ENCODE measurements at places on chromosomes 16 and 17. TPM values are rescaled to one million over a fixed set of nuclear protein-coding genes. Genes with fewer than 3 reads are reported as not detected.
A peak's percentile ranks its signal among the peaks of the same experiment; 100 is the strongest.

The HOXB5 gene
- 2.5 TPM for total RNA-seq

The SEZ6L2 gene
- 4.6 TPM for total RNA-seq

The MFSD6L gene
- total RNA-seq, result 2.4 TPM

The RCVRN gene
- not detected for total RNA-seq

The PDILT gene
- total RNA-seq, result not detected

The CSH2 gene
- not detected for total RNA-seq

The SOX15 gene
- total RNA-seq, result 7.3 TPM

- no peak for DNase-seq
These were observed 219.1 kb upstream of the IRX3 start for GRCh38 chr16:54505549-54506213.

DNA sequence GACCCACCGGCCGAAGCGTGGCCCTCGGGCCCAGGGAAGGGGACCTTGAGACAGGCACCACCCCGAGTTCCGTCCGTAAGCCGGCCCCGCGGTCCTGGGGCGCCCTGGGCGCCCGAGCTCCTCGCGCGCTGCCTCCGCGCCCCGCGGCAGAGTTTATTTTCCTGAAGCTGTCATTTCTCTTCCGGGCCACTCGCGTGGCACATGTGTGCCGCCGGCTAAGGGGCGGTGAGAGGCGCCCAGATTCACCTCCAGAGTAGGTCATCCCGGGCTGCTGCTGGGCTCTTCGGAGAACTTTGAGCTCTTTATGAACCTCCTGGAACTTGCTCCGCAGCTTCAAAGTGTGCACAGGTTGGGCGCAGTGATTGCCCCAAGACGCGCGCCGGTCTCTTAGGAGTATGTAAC is 489 bp downstream of the ZC3H18 start:
- no peak for DNase-seq

GRCh38 chr16:35687071-35687470 is 2227.7 kb downstream of the TP53TG3F start:
- DNase-seq, result no peak

DNA sequence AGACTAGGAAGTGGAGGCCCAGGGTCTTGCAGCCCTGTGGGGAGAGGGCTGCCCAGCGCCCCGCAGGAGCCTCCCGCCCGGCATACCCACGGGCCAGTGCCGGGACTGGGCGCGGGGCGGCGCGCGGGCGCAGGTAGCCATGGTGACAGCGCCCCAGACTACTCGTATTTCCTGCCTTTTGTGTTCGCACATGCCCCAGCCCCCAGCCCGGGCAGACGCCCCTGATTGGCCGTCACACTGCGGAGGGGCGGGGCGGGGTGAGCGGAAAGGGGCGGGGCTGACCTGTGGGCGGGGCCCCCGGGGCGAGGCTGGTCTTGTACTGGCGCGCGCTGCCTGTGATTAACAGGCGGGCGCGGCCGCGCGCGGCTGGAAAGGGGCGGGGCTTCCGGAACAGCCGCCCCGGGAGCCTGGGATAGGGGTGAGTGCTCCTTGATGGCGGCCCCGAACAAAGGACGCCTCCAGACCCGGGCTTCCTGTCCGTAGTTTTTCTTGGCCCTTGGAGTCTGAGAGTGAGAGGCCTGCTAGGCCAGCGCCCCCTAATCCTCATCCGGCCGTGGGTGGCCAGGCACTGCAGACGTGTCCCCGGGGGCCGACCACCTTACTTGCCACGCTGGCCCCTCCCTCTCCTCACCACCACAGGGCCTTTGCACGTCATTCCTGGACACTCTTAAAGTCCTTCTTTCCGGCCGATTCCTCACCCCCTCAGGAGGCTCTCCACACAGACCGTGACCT is 71.0 kb downstream of the RAI1 start:
- peak; percentile 95 for DNase-seq

GRCh38 chr16:4319454-4320421 is 3.9 kb downstream of the GLIS2 start:
- DNase-seq, result no peak

DNA sequence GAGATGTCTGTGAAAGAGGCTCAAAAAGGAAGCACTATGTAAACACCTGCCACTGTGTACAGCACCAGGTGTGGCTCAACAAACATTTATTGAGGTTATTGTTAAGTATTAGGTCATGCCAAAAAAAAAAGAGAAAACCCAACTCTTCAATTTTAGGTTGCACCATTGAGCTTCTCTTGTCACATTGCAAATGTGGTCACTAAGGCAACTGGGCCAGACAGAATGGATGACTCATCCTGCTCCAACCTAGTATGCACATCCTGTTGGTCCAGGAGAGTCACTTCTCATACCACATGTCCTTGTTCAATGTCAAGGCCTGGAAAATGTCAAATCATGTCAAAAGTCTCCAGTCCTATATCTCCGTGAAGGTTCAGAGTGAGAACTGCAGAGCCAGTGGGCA is 25.0 kb downstream of the HOXB1 start:
- DNase-seq, result no peak

DNA sequence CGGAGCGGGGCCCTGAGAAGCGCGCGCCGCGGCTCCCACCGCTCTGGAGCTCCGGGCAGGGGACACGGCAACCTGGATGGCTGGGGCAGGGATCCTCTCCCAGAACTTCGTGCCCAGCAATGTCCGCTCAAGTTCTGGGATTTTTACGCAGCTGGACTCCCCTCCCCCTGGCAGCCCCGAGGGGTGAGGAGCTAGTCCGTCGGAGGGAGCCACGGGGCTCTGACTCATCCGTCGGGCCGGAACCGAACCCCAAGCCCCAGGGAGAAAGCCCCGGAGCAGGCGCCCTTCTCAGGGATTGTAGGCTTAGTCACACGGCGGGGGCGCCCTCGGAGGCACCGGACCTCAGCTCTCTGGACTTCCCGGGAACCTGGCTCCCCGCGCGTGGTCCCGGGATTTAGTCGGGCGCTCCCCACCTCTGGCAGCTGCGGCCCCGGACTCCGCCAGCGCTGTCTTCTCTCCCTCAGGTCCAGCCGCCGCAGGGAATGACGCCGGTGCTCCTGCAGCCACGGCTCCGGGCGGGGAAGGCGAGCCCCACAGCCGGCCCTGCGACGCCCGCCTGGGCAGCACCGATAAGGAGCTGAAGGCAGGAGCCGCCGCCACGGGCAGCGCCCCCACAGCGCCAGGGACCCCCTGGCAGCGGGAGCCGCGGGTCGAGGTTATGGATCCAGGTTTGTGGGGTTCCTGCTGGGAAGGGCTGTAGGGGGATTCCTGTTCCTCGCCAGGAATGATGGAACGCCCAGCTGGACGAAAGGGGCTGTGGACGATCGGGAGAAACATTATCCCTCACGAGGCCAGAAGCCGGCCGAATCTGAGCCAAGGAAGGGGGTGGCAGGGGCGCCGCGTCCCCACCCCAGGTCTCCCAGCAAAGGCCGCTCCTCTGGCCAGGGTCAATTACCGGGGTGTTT is 830 bp downstream of the SPHK1 start:
- DNase-seq, result peak; percentile 44

- no peak for DNase-seq
These were observed 2.1 kb downstream of the PPP1R1B start for GRCh38 chr17:39628655-39629493.

DNA sequence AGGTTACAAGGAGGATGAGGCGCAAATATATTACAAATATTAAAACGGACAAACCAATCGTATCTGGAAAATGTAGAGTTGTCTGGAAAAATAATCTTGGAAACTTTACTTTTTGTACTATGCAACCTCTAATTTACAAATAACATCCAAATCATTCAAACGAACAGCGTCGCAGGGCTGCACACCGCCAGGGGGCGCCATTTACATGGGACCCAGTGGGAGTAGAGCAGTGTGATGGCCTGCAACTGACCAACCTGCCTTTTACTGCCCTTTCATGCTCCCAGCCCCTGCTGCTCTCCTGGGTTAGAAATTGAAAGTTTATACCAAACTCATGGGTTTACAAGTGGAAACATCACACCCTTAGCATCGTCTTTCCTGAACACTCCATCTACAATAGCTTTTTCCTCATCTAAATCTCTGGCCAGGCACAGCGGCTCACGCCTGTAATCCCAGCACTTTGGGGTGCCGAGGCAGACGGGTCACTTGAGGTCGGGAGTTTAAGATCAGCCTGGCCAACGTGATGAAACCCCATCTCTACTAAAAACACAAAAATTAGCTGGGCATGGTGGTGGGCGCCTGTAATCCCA is 10.0 kb downstream of the PITPNC1 start:
- no peak for DNase-seq

- no peak for DNase-seq
These were observed 21.6 kb downstream of the POLR3E start for GRCh38 chr16:22318690-22319358.

DNA sequence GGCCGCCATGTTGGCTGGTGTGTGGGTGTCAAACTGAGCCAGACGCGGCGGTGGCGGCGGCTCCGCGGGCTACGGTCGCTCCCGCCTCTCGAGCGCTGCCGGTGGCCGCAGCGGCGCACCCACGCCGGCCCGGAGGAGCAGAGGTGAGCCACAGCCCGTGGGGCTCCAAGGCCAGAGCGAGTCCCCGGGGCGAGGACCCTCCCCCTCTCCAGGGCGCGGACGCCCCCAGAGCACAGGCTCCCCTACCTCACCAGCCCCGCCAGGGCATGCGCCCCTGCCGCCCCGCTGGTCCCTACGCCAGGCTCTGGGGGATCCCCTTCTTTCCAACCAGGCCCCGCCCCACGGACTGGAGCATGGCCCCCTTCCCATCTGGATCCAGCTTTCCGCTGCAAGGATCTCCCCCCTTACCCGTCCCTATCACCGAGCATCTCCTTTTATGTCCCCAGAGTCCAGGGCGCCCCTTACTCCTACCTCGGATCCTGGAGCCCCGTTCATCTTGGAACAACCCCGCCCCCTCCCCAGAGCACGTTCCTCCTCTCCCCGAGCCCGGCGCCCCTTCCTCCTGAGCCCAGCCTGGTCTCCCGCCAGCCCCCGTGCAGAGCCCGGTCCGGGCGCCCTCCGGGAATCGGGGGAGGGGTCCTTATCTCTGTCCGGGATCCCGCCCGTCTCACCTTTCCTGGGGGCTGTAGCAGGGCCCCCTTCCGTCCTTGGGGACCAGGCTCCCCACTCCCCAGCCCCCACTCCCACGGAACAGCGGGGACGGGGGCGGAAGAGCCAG is 412 bp downstream of the EPN2 start:
- DNase-seq, result no peak

DNA sequence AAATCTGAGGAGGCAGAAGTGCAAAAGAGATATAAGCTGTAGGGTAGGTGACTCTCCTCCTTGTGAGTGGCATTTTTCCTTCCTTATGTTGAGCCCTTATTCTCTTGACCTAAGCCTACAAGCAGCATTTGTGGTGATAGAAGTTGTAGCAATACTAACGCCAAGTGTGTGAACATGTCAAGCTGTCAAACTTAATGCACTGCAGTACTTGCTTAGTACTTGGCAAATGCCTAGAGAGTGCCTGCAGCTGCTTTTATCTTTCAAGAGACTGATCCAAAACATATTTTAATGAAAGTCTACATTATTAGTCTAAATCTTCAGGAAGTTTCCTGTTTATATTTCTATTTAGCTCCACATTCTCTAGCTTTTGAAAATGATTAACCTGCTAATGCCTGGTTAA is 83.2 kb downstream of the CNTNAP4 start:
- no peak for DNase-seq

DNA sequence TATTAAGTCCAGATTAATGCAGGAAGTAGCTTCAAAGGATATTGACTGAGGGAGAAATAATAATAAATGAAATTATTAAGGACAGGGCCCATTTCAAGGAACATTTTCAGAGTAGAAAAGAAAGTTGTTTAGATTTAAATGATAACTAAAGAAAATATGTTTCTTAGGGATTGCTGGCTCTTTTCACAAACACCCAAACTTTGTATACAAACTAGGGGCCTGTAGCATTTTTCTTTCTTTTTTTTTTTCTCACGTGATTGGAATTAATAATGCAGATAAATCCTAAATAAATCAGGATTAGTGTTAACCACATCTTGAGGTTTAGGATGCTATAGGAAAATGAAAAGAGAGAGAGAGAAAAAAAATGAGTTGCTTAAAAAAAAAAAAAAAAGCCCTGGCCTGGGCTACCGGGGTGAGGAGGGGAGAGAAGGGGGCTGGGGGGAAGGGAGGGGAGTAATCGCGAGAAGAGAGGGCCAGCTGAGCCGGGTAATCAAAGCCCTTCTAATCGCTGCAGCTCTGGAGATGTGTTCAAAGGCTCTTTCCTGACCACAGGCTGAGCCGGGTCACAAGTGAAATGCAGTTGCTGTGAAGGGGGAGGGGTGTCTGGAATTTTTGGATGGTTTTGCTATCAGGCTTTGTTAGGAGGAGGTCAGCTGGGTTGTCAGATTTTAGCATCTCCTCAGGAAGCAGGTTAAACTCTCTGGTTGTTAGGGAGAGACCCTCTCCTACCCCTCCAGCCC is 104.6 kb upstream of the ZFHX3 start:
- no peak for DNase-seq

GRCh38 chr17:71649941-71650350 is 470.9 kb upstream of the SOX9 start:
- no peak for DNase-seq

GRCh38 chr17:78600181-78600721 is 23.1 kb upstream of the DNAH17 start:
- no peak for DNase-seq
